KBM-7 (cell line): ENCODE measurements at places on chromosomes 7 and 10.
A peak's percentile ranks its signal among the peaks of the same experiment; 100 is the strongest.

DNA sequence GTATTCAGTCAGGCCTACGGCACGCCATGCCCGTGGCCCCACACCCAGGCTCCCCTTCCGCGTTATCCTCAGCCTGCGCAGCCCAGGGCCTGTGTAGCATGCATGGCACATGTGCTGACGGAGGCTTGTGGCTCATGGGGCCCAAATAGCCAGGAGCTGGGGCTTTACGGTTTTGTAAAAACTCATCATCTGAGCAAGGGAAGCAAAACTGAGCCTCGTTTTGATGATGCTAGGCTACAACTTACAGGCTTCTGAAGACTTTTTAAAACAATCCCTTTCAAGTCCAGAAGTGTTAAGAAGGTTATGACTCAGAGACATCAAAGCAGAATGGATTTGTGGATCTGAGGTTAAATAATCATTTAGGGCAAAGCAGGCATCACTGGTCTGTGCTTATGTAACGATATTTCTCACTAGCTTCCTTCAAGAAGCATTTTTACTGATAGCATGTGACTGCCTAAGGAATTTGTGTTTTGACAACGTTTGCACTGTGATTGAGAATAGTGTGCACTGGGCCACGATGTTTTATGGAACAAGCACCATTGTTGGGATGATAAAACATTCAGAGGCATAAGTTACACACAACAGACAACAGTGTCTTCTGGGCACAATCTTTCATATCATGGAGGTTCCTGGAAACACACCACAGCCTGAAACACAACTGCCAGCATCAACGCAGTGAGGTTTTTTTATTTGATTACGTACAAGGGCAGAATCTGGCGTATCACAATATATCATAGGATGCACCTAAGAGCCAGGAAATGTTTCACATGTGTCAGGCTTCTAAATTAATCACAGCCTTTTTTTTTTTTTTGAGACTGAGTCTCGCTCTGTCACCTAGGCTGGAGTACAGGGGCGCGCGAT, 274.3 kb downstream of the CCDC3 start:
- DNase-seq, result no peak

- no peak for DNase-seq
Measured at GRCh38 chr10:34696423-34696822, 118.7 kb downstream of the PARD3 start.

DNA sequence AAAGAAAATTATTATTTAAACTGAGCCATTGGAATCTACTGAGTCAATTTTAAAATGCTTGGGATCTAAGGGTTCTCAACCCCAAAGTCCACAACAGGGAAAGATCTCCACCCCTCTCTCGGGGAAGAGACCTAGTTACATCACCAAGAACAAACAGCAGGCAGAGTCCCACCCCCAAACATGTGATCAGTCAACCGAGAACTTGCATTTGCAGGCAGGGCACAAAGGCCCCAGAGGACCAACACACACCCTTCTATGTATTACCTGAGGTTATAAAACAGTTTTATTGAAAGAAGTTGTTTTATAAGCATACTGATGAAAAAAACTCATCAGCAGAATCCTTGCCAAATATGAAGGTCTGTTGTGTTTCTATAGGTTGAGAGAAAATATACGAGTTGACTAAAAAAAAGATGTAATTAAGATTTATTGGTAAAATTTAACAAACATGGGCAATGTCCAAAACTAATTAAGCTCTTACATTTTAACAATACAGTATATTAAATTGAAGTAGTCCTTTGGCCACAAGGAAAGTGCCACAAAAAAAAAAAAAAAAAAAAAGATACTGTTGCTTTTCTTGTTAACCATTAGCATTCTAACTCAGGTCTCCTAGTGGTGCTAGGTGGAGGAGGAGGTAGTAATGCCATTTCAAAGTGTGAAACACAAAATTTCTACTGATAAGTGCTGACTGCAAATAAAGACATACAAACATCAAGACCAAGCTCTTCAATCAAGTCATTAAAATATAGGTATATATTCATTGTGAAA, 975 bp upstream of the USP54 start:
- peak; percentile 62 for DNase-seq

DNA sequence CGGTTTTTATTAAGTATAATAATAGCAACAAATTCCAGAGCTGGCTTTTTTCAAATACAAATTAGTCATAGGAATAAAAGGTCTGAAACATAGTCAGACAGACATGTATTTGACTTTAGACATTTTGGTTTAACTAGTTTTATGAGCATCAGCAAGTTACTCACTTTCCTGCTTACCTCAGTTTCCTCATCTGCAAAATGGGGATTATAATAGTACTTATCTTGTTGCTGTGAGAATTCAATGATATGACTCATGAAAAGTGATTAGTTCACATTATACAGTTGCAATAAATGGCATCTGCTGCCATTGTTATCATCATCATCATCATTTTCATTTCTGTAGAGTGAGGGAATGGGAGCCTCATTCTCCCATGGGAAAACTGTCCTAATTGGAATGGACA, 33.5 kb downstream of the ACTA2 start:
- DNase-seq, result no peak

GRCh38 chr10:86365346-86366032, 1.1 kb downstream of the GRID1 start:
- DNase-seq, result peak; percentile 12

DNA sequence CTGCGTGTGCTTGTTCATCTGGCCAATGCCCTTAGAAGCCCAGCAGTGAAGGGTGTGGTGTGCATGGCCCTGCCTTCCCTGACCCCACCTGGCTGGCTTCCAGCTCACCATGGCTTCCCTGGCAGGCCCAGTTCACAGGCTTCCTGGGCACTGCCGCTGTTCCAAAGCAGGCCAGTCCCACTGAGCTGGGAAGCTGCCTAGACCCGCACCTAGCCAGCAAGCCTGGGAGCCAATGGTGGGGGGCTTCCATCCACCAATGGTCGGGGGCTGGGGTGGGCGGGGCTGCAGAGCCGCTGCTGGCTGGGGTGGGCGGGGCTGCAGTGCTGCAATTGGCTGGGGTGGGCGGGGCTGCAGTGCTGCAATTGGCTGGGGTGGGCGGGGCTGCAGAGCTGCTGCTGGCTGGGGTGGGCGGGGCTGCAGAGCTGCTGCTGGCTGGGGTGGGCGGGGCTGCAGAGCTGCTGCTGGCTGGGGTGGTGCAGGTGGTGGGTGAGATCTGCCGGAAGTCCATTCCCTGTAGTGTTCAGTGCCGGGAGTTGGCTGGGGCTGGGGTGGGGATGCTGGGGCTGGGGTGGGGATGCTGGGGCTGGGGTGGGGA, 12.4 kb downstream of the CALY start:
- no peak for DNase-seq

DNA sequence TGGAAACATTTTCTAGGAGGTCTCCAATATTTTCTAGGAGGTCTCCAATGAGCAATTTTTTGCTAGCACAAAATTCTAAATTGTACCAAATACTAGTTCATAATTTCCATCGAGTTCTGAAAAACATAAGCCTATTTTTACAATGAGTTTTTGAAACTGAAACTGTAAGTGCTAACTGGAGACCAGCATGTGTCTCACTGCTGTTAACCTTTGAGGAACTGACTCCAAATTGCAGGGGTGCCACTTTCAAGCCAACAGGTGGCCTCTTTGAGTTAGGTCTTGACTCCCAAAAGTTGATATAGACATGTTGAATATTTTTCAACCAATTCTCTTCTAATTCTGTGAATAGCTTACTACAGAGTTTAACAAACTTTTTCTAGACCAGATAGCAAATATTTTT, 58.8 kb downstream of the CAV1 start:
- no peak for DNase-seq

- DNase-seq, result no peak
Measured at GRCh38 chr10:3363311-3364045, 190.9 kb upstream of the PITRM1 start.

DNA sequence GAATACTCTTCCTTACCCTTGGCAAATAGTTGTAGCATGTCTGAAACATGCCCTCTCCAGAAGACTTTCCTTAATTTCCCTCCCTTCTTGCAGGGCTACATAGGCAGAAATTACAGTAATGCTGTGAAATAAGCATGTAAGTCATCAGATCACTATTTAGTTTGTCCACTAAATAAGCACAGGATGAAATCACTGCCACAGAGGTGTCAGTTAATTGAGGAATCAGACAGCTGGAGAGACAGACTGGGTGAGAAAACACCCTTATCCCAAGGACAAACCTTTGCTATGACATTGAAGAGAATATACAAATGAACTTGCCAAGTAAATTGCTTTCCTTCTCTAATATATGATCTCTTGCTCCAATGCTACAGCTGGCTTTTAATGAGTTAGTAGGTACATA, 129.3 kb downstream of the CHRM2 start:
- DNase-seq, result no peak

DNA sequence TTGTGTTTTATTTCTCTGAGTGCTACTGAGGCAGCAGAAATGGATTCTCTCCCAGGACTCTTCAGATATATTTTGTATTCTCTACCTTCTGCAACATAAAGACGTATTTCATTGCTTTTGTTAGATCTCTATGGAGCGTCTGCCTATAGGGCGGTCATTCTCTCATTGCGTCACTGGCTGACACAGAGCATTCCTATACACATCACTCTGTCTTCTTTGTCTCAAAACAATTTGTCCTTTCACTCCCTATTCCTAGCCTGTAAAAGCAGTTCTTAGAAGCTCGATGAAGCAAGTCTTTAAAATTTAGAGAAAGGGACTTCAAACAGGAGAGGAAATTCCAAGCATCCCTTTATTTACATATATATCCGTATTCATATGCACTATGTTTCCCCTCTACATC, 120.6 kb downstream of the CPED1 start:
- no peak for DNase-seq

DNA sequence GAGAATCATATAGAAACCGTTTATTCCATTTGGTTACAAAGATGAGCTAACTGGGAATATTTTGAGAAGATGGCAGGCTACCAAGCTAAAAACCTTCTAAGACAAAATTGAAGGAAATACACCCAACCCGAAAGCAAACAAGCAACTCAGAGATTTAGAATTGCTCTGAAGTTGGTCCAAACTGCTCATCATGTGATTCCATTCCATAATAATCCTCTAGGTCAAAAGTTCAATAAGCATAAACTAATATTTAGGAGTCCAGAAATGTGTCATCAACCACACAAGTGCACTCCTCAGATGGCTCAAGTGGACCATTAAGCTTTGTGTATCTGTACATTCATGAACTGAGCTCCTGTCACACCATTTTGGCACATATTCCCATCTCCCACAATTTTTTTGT, 28.7 kb downstream of the DGKI start:
- DNase-seq, result no peak

DNA sequence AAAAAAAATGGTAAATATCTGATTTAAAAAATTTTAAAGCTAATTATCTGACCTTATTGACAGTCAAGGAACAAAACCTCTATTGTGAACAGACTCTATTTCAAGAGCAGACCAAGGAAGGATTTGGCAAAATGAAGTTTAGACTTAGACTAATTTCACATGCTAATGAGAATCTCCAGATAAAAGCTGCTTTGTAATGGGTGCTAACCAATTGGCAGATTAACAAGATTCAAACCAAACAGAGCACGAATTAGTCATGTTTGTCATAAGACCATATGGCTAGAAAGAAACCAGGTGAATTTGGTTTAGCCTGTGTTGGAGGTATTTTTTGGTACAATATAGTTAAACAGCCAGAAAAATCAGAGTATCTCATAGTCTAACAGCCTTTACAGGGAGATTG, 429.1 kb upstream of the NFE2L3 start:
- no peak for DNase-seq

DNA sequence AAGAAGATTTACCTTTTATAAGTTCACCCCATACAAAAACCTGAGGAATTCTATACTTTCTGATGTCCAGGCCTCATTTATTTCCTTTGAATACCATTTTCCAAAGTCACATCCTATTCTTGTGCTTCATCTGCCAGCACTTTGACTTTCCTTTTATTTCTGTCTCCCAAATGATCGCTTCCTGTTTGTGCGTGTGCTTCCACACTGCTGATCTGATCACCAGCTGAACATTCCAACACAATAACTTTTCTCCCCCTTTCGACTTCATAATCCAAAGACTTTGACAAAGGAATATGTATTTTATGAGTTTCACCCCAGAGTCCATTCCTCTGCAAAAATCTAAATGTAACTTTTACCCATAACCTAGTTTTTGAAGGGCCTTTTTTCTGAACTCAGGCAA, 3.1 kb downstream of the ELAPOR2 start:
- no peak for DNase-seq

GRCh38 chr10:132027423-132027983, 38.2 kb upstream of the JAKMIP3 start:
- DNase-seq, result no peak

DNA sequence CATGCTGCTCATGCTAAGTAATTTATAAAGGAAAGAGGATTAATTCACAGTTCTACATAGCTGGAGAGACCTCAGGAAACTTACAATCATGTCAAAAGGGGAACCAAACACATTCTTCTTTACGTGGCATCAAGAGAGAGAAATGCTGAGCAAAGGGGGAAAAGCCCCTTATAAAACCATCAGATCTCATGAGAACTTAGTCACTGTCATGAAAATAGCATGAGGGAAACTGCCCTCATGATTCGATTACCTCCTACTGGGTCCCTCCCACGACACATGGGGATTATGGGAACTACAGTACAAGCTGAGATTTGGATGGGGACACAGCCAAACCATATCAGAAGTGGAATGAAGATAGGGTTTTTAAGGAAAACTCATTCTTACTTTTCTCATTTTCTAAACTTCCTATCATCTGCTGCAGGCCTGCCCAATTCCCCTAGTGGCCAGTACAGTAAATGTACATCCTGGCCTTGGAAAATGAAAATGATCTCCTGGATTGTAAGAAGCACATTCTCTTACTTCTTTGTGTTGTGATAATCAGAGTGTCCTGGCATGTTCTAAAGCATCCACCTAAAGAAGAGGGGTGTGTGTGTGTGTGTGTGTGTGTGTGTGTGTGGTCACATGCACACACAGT, 421.5 kb downstream of the LRMDA start:
- no peak for DNase-seq

DNA sequence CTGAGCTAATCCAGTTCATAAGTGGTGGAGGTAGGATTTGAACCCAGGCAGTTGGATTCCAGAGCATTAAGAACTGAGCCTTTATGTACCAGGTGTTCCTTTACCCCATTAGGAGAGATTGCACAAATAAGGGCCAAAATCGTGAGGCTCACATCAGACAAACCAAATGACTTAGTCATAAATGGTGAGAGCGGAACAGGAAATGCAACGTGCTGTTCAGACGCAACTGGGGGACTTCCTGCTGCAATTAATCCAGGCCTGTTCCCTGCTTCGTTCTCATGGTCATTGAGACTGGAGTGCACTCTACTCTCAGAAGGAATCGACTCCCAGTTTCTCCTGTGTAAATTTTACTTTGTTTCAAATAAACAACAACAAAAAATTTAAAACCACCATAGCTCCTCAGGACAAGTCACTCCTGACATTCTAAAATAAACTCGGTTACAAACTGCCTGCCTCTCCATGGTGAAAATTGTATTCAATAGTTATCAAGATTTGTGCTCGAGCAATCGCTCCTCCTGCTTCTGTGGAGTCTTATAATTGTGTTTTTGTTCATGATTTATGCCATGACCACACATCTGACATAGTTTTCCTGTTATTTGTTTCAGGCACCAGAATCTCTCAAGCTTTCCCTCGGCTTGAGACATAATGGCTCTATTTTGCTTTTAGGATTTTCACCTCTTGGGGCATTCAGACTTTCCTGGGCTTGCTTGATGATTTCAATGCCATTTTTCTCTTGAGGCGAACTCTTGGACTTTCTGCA, 115.3 kb upstream of the BMPER start:
- no peak for DNase-seq
